ENCODE measurements at places on chromosomes 7 and 10.

DNA sequence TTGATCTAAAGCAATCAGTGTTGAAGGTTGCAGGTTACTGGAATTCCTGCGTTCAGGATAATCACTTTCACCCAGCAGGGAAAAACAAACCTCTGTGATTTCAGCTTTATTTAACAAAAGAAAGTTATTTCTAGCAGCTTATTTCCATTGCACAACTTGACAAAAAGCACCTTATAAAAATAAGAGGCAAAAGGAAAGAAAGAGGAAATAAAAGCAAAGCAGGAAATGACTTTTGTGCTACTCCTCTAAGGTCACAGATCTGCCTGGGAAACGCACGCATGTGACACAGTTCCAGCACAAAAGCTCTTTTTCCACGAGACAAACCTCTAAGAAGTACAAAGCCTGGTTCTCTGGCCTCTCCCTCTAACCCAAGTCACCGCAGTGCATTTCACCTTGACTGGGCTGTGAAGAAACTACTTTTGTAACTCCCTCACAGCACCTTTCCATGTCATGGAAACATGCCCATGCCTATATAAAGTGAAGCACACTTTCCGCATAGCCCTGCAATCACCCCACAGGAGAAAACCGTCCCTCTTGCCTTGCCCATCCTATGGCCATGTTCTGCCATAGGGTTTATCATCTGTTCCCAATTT, 870 bp downstream of the ANK3 start:
- no peak for DNase-seq

DNA sequence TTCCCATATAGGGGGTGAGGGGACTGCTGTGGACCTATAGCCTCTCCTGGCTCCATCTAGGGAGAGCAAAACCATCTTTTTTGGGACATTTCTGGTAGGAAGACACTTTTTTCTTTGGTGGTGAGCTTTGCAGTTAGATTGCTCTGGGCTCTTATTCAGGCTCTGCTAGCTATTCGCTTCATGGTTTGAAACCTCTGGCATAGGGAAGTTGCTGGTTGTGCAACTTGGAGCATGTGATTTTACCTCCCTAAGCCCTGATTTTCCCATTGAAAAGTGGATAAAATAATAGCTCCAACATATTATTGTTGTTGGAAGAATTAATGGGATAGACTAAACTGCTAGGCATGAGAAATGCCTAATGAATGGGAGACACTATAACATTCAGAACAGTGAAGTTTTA, 69.6 kb downstream of the CYP26A1 start:
- no peak for DNase-seq

GRCh38 chr10:60611291-60611747, 167.0 kb upstream of the CDK1 start:
- peak; percentile 2 for DNase-seq

- DNase-seq, result no peak
Measured at GRCh38 chr10:124106241-124106879, 13.0 kb upstream of the CHST15 start.

DNA sequence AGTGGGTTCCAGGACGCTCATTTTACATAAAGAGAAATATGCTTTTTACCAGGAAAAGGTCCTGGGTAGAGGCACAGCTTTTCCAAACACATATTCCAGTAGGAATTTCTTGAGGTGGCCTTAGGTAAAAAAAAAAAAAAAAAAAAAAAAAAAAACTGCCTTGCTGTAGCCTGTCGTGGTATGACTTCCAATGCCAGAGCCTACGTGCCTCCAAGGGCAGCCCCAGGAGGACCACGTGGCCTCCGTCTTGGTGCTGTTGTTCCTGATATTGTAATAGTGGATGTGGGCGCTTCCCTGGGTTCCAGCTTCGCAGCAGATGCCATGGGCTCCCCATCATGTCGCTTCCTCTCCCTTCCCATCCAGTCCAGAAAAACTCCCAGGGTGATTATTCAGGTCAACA, 49.3 kb downstream of the PRKAG2 start:
- DNase-seq, result no peak

- peak; percentile 16 for DNase-seq
Measured at GRCh38 chr7:7201578-7202374, 19.4 kb downstream of the C1GALT1 start.

GRCh38 chr10:119871881-119872609, 598 bp downstream of the MCMBP start:
- DNase-seq, result peak; percentile 54

DNA sequence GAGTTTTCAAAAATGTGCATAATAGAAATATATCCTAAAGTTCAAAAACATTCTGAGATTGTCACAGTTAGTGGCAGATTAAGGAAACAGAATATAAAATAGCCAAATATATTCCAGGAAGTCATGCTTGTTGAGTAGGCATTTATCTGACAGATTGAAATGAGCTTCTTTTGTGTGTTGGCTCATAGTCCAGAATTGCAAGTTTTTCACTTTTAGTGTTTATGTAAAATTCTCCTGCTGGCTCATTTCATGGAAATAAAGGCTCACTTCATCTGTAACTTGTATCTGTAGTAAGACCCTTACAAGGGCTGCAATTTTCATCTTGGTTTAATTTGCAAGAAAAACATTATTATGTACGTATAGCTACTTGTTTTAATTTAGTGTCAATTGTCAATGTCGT, 93.5 kb downstream of the MCU start:
- DNase-seq, result no peak

GRCh38 chr10:133528845-133529575, 1.8 kb downstream of the CYP2E1 start:
- DNase-seq, result no peak

DNA sequence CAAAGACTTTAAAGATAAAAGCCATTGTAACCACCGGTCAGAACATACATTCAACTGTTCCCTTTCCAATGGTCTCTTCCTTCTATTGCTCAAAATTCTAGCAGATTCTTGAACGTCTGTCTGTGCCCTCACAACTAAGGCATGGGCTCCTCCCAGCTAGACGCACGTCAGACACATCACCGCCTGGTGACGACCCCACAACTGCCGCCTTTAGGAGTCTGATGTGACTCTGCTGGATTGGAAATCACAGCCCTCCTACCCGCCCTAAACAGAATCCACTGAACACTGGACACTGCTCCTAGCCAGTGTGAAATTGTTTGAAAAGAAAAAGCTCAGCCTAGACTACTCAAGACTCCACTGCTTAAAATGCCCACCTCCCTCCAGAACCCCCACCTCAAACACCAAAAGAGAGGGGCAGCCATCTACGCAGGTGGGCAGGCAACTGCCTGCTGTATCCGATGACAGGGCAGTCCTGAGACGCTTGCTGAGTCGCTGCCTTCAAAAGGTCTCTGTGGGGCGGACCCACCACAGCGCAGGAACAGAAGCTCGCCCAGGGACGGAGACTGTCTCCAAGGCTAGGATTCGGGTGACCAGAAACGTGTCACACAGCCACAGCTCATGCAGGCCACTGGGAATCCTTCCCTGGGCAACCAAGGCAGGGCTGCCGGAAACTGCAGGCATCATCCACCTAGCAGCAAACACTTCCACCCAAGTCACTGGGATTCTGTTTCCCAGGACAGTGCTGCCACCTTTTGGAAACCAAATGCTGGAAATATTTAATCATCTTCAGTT, 34.7 kb downstream of the GSDME start:
- peak; percentile 22 for DNase-seq

DNA sequence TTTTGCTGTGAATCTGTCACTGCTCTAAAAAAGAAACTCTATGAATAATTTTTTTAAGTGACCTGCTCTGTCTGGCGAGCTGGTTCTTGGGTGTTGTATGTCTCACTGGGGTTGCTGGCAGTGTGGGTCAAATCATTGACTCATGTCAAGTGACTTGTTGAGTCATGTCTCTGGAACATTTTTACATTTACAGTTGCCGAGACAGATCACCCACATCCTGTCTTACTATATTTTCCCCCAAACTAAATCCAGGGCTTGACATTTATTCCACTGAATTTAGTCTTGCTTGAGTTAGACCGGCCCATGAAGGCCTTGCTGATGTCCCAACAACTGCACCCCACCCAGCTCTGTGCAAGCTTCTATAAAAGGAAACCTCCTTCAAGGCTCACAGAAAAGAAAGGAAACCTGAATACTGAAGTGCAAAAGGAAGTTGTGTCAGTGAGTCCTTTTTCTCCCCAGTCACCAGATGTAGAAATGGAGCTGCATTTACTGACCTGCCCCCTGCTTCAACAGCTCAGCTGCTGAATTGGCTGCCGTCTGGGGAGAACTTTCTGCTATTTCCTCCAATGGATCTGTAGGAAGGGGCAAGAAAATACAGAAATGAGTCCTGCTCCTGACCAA, 290.3 kb downstream of the TNS3 start:
- DNase-seq, result no peak

- no peak for DNase-seq
Measured at GRCh38 chr10:29671968-29672367, 37.2 kb upstream of the SVIL start.

DNA sequence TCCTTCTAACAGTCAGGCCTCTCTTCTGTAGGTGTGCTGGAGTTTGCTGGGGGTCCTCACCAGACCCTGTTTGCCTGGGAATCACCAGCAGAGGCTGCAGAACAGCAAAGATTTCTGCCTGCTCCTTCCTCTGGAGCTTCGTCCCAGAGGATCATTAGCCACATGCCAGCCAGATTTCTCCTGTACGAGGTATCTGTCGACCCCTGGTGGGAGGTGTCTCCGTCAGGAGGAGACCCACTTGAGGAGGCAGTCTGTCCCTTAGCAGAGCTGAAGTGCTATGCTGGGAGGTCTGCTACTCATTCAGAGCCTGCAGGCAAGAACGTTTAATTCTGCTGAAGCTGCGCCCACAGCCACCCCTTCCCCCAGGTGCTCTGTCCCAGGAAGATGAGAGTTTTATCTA, 611.1 kb upstream of the COBL start:
- DNase-seq, result no peak

DNA sequence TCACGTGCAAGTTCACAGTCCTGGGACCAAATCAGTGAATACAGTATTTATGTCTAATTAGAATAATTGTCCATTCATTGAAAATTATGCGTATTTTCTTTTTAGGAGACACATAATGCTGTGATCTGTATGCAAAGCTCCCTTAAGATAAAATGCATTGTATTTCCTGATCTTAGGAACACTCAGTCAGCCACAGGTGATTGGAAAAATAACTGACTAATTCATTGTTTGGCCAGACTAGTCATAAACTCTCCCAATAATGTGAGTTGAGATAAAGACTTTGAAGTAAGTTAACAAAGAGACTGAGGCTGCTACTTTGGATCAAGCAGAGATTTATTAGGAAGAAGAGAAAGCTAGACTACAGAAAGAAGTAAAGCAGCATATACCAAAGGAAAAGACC, 182.2 kb downstream of the GNAI1 start:
- DNase-seq, result no peak

- DNase-seq, result no peak
Measured at GRCh38 chr7:79822620-79823240, 311.9 kb upstream of the GNAI1 start.

DNA sequence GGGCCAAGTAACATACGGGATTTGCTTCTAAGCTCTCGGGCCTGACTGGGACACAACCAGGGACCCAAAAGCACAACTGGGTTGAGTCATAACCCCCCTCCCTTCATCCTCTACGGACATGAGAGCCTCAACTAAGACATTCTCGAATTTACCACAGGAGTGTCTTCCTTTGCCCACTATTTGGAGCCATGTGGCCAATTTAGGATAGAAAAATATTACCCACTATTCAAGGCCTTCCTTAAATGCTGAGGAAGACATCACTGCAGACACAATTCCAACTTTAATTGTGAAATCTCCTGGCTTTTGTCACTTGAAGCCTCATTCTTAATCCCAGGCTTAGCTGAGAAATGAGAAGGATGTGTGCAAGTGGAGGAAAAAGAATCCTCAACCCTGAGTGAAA, 11.8 kb downstream of the CTBP2 start:
- DNase-seq, result no peak

DNA sequence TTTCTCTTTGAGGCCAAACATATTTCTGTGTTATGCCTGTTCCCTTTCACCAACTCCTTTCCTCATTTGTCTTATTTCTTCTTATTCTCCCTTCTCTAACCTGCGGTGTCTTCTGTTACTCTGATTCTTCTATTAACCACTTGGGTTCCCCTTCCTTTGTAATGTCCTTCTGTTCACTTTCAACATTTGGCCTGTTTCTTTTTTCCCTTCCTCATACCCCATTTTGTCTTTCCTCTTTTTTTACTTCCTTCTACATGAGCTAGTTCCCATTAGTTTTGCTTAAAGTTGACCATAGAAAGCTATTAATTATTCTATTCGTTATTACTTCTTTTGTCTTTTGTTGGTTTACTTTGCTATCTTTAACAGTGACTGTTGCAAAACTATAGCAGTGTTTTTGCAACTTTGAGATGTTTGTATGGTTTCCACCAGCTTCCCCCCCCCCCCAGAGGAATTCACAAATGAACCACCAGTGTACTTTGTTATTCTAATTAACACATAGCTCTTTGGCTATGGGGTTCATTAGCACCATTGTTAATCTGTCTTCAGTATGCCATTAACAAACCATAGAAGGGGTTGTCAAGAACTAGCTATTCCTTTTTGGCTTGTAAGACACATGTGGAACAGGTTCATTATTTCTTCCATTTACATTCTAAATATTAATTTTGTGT, 2.9 kb downstream of the LRGUK start:
- no peak for DNase-seq

DNA sequence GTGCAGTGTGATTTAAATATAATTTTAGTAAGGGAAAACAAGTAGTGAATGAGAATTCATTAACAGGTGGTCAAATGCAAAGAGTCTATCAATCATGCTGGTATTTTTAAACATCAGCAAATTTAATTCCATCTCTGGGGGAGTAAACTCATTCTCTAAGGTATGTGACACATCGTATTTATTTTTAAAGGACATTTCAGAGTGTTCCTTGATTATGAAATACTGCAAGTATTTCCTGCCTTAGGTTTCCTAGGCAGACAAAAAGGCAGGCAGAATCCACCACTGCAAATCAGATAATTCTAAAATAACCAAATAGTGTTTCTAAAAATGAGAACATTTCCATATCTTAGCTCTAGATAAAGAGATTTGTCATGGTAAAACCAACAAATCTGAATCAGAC, 193.8 kb downstream of the LRRTM3 start:
- DNase-seq, result no peak

GRCh38 chr7:150937848-150938561, 40.1 kb downstream of the KCNH2 start:
- no peak for DNase-seq

GRCh38 chr10:89373916-89374711, 3.7 kb upstream of the IFIT1B start:
- no peak for DNase-seq

DNA sequence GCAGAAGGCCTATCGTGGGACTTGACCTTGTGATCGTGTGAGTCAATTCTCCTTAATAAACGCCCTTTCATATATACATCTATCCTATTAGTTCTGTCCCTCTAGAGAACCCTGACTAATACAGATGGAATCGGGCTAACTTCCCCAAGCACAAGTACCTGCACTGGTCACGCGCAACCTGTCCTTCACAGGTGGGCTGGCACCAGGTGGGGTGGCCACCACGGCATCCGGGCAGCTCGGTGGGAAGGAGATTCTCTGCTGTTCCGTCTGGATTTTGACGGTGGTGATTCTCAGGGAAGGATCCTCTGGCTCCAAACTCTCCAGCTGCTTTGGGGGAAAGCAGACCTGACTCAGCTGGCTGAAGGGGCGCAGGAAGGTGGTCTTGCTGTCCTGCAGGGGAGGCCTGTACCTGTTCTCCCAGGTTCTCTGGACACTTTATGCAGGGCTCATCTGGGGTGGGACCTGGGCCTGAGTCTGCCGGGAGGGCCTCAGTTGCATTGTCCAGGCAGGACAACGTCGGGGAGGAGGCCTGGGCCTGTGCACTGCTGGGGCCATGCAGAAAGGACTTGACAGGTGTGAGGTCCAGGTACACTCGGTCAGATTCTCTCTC, 61.1 kb downstream of the VWA2 start:
- no peak for DNase-seq

- no peak for DNase-seq
Measured at GRCh38 chr10:44948642-44949041, 11.0 kb upstream of the RASSF4 start.

GRCh38 chr7:106858618-106859532, 6.2 kb upstream of the PIK3CG start:
- DNase-seq, result no peak
